Activated T-cell treated with anti-CD3 and anti-CD28 coated beads, Interleukin-2, amount 50 U/mL, for 72 hours (primary cell): ENCODE measurements at places on chromosomes 16 and 17. TPM values are rescaled to one million over a fixed set of nuclear protein-coding genes. Genes with fewer than 3 reads are reported as not detected.
A peak's percentile ranks its signal among the peaks of the same experiment; 100 is the strongest.

The EVPLL gene
- not detected for total RNA-seq

The ZG16 gene
- not detected for total RNA-seq

DNA sequence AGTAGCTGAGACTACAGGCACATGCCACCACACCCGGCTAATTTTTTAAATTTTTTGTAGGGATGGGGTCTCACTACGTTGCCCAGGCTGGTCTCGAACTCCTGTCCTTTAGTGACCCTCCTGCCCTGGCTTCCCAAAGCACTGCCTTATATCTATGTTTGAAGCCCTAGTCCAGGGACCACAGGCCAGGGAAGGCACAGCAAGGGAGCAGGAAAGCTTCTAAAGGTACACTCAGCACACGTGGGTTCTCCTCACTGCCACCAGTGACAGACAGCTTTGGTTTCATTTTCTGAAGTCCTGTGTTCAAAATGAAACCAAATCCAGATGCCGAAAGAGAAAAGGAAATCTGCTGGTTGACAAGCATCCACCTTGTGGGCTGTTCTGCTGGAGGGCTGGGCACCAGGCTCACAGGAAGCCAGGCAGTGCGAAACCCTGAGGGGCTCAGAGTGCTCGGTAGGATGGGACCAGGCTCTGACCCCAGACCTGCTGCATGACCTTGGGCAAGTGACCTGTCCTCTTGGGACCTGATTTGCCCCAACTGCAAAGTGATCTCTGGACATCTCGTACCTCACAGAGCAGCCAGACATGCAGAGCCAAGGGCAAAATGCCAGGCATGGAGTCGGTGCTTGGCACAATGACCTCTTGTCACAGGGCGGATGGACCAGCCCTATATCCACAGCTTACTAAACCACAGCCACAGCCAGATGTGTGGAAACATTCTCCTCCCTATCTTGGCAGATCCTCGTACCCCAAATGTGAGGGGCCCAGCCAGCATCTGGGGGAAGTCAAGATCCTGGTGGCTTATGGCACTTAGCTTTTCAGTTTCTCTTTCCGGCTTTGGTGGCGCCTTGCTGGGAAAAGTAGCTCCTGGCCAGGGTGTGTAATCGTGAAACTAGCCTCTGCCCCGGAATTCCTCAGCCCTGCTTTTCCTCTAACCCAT, 2.8 kb upstream of the SOCS1 start:
- peak; percentile 43 for DNase-seq

- no peak for DNase-seq
Observed at GRCh38 chr16:51638339-51639135, 487.5 kb upstream of the SALL1 start.

DNA sequence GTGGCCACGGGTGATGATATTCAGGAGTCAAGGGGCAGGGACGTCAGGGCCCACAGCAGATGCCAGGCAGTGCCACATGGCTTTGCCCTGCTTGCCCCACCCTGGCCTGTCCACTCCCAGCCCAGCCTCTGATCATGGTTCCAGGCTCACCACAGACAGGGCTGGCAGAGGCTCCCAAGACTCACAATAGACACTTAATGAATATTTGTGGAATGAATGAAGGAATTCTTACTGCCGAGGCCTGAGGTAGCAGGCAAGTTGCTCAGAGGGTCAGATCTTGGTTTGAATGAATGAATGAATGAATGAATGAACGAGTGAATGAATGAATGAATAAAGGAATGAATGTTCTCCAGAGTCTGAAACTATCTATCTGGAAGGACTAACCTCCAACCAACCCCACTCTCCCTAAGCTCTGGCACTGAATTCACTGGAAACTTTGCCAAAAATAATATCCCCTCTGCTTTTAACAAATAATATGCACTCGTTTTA, 60.9 kb downstream of the RAI1 start:
- DNase-seq, result no peak

The ITGAD gene
- 0.14 TPM for total RNA-seq

DNA sequence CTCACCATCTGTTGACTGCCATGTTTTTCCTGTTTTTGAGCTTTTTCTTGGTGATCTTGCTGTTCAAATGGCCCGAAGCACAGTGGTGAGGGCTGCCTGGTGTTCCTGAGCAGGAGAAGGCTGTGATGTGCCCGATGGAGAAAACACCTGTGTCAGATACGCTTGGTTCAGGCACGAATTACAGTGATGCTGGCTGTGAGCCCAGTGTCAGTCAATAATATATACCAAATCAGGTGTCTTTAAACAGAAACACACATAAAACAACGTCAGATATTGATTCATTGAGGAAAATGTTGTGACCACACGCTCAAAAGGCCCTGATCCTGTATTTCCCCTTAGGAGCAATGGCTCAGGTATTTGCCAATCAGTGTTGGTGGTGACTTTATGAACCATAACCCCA, 111.7 kb downstream of the SDR42E1 start:
- no peak for DNase-seq

DNA sequence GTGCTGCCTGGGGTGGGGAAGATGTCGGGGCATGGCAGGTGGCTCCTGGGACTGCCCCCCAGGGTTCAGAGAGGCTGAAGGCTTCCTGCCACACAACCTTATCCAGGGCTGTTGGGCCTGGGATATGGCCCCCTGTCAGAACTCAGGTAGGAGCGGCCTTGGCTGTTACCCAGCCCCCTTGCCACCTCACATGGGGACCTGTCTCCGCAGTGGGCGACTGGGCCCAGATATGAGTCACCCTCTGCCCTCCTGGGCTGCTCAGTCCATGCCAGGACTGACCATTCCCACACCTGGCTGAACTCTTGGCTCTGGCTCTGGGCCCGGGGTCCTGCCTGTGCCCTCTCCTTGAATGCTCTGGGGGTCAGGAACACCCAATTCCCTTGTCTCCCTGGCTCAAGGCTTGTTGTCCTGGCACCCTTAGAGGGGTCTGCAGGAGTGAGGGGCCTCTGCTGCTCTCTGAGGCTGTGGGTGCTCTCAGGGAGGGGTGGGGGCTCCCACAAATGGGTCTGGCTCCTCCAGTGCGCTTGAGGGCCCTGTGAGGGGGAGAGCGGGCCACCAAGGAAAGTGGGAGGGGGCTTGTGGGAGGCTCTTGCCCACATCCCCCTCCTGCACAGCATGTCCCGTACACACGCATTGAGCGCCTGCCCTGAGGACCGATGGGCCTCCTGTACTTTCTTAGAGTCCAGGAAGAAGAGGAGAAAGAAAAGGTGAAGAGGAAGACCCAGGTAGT, 36.0 kb downstream of the LGALS9 start:
- no peak for DNase-seq
